RPMI7951 (cell line): ENCODE measurements at places on chromosomes 5 and 9. TPM values are rescaled to one million over a fixed set of nuclear protein-coding genes. Genes with fewer than 3 reads are reported as not detected.
A peak's percentile ranks its signal among the peaks of the same experiment; 100 is the strongest.

- DNase-seq = no peak
Observed at GRCh38 chr9:90070931-90071660, 466.3 kb downstream of the GADD45G start.

Gene DOCK8
- not detected in 2 replicates for total RNA-seq

DNA sequence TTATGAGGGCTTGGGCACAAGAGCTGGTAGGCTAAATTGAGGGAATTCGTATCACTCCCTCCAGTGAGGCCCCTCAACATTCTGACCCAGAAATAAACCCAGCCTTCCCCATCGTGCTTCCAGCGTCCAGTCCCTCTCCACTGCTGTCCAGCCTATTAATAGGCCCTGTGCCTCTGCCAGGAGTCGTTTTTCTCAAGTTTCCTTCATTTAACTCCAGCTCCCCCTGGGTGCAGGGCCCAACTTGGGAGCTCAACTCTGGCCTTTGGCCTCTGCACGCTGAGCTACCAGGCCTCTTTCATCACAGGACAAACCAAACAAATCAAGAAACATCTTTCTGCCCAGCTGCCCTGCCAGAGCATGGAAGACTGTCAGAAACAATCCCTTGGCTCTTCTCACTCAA lies 10.0 kb downstream of the HBEGF start:
- no peak for DNase-seq

Gene UNC13B
- 9.6 and 12.8 TPM in 2 replicates for total RNA-seq

DNA sequence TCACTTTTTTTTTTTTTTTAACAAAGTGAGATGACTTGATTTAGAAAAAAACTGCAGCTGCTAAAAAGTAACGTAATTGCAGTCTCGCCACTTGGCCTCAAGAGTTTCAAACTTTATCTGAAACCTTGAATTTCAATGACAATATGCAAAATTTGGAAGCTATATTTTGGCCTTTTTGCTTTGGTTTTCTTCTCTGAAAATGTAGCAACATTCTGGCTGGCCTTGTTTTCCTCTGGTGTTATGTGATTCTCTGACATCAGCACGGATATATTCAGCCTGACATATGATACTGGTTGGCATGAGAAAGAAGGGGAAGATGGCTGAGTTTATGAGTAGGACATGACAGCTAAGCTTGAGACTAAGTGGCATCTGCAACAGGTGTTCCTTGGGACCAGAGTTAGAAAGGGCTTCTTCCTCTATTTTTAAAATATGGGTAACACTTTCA lies 136.5 kb downstream of the MEF2C start:
- no peak for DNase-seq

Gene DNAI1
- not detected in 2 replicates for total RNA-seq

DNA sequence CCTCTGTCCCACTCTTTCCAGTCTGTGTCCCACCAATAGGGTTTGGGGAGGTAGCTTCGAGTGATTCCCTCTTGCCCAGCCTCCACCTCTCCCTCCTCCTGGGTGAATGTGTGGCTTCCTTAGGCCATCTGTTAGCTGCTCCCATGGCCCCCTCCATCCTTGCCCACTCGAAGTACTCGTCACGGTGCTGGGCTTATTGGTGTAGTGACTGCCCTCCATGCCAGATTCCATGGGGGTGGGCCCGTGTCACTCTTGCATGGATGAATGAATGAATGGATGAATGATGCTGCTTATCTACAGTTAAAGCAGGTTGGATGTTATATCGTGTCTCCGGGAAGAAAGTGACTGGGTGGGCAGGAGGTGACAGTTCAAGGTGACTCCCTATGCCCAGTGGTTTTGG lies 19.1 kb downstream of the HMCN2 start:
- DNase-seq = no peak

Gene SCGB3A1
- total RNA-seq = not detected in 2 replicates

- DNase-seq = peak; percentile 15
Observed at GRCh38 chr5:95081982-95082381, 202.9 kb downstream of the MCTP1 start.

DNA sequence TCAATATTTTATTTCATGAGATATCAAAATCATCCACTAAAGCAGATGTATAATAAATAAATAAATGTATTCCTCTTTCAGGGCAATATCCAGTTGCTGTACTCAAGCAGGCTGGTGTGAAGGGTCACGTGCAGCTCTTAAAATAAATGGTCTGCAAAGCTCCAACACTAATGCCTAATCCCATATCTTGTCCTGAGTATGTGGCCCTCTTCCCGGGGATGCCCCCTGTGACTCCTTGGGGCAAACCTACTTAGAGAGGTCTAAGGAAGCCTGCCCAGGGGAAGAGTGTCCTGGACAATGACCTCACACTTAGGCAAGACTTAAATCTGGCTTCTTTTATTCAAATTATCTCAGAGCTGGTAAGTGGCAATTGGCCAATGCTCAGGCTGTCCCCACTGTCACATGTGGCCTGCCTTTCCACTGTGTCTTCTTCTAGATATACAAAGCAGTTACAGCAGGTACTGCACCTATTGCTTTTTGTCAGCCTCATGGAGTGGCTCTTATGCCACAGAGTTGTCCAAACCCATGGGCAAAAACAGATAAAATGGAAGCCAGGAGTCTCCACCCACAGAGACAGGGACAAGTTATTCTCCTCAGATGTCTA lies 55.3 kb downstream of the SEMA5A start:
- no peak for DNase-seq

Gene ZBTB5
- 9.7 and 12.0 TPM in 2 replicates for total RNA-seq

Gene PDZD2
- under 0.01 and 0.10 TPM in 2 replicates for total RNA-seq

Gene PPP1R2B
- 0.12 TPM in 1 of 2 replicates, not detected in the other for total RNA-seq

Gene PAIP2
- total RNA-seq = 34.9 and 45.4 TPM in 2 replicates

Gene CARTPT
- total RNA-seq = not detected in 2 replicates

Gene ZNF879
- total RNA-seq = 2.4 and 2.5 TPM in 2 replicates

Gene AJM1
- total RNA-seq = 0.72 and 1.3 TPM in 2 replicates

- no peak for DNase-seq
Observed at GRCh38 chr5:156584871-156585270, 257.9 kb downstream of the SGCD start.

DNA sequence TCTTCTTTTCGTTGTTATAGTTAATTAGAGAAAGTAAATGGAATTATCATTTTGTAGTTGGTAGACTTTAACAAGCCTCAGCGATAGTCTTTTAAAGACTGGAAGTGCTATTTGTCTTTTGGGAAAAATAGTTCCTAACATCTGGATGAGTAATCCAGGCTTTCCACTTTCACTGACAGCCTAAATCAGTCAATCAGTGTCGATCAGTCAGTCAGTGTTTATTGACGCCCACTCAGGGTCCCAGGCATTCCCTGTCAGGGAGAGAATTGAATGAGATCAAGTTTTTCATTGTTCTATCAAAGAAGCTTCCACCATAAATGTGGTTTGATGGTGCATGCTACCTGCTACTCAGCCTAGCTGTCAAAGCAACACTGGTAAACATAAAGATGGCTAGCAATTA lies 2.6 kb downstream of the ABL1 start:
- no peak for DNase-seq

GRCh38 chr5:142817949-142818431 lies 47.8 kb downstream of the ARHGAP26 start:
- peak; percentile 30 for DNase-seq

DNA sequence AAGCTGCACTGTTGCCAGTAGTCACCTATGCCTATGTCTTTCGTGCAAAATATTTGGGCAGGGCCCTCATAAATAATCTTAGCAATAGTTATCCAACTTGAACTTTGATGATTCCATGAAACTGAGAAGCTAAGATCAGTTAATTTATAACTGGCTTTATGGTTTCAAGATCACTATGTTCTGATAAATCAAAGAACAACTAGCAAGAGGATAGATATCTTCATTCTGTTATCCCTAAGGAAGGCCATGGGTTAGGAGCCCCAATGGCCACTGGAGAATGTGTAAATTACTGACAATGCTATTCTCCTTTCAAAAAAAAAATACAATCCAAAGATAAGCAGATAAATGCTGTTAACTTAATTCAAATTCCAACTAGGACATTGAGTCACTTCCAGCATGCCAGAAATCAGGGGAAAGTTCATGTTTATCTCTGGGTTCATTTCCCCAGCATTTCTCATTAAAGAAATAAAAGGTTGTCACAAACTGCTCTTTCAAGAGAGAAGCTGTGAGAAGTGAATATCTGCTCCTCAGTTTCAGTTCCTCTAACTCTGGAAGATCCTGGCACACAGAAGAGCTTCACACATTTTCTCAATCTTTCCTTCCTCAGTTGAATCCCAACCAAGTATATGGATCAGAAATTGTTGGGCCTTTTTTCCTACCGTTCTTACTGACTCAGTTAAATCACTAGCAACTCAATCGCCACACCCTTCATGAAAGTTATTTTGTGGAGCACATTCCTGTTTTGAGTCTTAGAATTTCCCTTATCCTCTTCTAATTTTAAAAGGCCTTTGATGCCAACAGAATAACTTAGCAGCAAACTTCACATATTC lies 59.6 kb upstream of the SLC1A1 start:
- no peak for DNase-seq

- DNase-seq = no peak
Observed at GRCh38 chr5:57445705-57446037, 36.9 kb downstream of the ACTBL2 start.

- DNase-seq = no peak
Observed at GRCh38 chr5:151214614-151215545, 9.0 kb downstream of the CCDC69 start.

Gene PCDHAC2
- not detected in 2 replicates for total RNA-seq

GRCh38 chr5:83396662-83397061 lies 74.9 kb upstream of the VCAN start:
- no peak for DNase-seq

Gene DMRT3
- total RNA-seq = not detected in 2 replicates
